Colonic mucosa (tissue), 4 donors: ENCODE measurements at places on chromosomes 16 and 17.

- no peak for DNase-seq
- no peak overlapping the region for H3K27ac ChIP-seq
- no peak overlapping the region for H3K4me3 ChIP-seq
Observed at GRCh38 chr17:34598161-34598776, 18.9 kb downstream of the TMEM132E start.

DNA sequence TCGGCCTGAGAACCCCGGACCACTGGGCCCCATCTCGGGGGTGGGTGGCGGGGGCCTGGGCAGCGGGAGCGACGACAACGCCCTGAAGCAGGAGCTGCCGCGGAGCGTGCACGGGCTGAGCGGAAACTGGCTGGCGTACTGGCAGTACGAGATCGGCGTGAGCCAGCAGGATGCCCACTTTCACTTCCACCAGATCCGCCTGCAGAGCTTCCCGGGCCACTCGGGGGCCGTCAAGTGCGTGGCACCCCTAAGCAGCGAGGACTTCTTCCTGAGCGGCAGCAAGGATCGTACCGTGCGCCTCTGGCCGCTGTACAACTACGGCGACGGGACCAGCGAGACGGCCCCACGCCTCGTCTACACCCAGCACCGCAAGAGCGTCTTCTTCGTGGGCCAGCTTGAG is 8.9 kb upstream of the SERPINF2 start:
- no peak overlapping the region for H3K4me3 ChIP-seq
- H3K27ac ChIP-seq = no peak overlapping the region
- H3K27me3 ChIP-seq = no peaks in the 10 kb centered on the region
- DNase-seq = no peak
- peaks cover 4% of the 10 kb centered on the region for H3K4me1 ChIP-seq
- H3K36me3 ChIP-seq = no peaks in the 10 kb centered on the region

GRCh38 chr16:85438981-85439685 is 174.0 kb upstream of the GSE1 start:
- H3K4me1 ChIP-seq = peaks cover 19% of the 10 kb centered on the region
- H3K4me3 ChIP-seq = no peak overlapping the region
- H3K36me3 ChIP-seq = no peaks in the 10 kb centered on the region
- H3K27ac ChIP-seq = no peak overlapping the region
- DNase-seq = no peak
- no peaks in the 10 kb centered on the region for H3K27me3 ChIP-seq

- no peaks in the 10 kb centered on the region for H3K27me3 ChIP-seq
- no peak overlapping the region for H3K4me3 ChIP-seq
- no peak overlapping the region for H3K27ac ChIP-seq
- no peak for DNase-seq
- H3K36me3 ChIP-seq = no peaks in the 10 kb centered on the region
- H3K4me1 ChIP-seq = no peaks in the 10 kb centered on the region
Observed at GRCh38 chr17:15440347-15440746, 27.1 kb downstream of the CDRT4 start.

DNA sequence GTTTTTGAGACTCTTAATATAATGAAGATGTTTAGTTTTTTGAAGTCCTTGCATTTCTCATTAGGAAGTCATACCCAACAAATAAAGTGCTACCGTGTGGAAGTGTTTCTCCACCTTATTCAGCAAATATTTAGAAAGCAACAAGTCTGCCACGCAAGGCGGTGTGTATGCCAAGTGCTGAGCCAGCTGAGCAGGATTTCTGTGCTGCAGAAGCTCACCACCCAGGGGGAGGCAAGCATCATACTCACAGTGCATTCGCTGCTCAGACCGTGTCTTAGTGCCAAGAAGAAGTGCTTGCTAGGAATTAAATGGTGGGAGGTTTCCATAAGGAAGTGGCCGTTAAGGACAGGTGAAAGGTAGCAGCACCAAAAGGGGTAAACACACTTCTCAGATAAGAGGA is 111.2 kb downstream of the ARHGAP44 start:
- H3K4me3 ChIP-seq = no peak overlapping the region
- H3K27ac ChIP-seq = no peak overlapping the region
- H3K27me3 ChIP-seq = no peaks in the 10 kb centered on the region
- no peak for DNase-seq
- H3K36me3 ChIP-seq = no peaks in the 10 kb centered on the region

DNA sequence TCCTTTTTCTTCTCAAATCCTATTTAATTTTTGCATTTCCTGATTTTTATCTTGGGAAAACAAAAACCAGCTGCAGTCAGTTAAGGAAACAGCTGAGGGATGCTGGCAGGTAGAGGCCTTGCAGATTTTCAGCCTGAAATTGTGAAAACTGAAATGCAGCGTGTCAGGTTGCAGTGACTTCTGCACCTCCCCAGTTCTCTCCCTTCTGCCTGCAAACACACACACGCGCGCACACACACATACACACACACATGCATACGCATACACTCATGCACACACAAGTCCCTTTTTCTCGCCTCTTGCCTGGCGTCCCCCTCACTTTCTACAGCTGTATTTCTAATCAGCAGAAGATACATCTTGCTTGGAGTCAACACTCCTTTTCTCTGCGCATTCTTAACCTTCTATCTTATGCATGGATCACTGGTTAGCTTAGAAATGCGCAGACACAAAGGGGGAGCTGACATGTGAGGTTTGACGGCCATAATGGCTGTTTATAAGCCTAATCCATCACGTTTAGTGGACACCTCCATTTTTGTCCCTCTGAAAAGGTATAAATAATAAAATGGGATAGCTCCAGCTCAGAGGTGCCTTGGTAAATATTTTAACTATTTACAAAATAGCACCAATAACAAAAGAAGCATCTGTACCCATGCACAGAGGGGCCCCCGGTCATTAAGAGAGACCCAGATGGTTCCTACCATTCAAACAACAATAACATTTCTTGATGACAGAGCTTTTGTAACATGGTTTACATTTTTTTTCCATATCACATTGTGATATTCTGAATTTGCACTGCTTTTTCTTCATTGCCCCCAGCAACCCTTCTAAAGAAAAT is 392.1 kb upstream of the SALL1 start:
- no peak overlapping the region for H3K27ac ChIP-seq
- no peaks in the 10 kb centered on the region for H3K36me3 ChIP-seq
- H3K4me3 ChIP-seq = no peak overlapping the region
- no peaks in the 10 kb centered on the region for H3K27me3 ChIP-seq
- H3K4me1 ChIP-seq = no peaks in the 10 kb centered on the region
- no peak for DNase-seq

DNA sequence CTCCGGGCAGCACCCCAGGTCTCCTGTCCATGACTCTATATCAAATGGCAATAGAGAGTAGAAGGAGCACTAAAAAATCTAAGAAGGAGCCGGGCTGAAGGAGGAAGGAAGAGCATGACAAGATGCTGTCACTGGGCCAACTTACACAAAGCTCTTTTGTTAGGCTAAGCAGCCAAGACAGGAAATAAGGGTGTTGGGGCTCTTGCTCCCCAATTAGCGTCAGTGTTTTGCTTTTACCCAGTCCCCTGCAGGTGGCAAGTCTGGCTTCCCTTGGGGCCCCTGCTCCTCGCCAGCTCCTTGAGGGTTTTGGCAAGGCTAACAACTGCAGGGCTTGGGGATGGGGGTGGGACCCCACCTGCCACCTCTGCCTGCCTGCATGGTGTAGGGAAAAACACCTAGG is 120.5 kb downstream of the CCT6B start:
- H3K27me3 ChIP-seq = no peaks in the 10 kb centered on the region
- H3K27ac ChIP-seq = no peak overlapping the region
- no peaks in the 10 kb centered on the region for H3K4me1 ChIP-seq
- no peak for DNase-seq
- no peak overlapping the region for H3K4me3 ChIP-seq
- H3K36me3 ChIP-seq = no peaks in the 10 kb centered on the region

GRCh38 chr17:45013021-45013997 is 38.1 kb downstream of the DCAKD start:
- H3K4me3 ChIP-seq = no peak overlapping the region
- DNase-seq = peak; percentile 29

GRCh38 chr17:29572691-29573557 is 4.4 kb downstream of the TP53I13 start:
- H3K27ac ChIP-seq = no peak overlapping the region
- H3K27me3 ChIP-seq = no peaks in the 10 kb centered on the region
- peaks cover 4% of the 10 kb centered on the region for H3K4me1 ChIP-seq
- peak overlapping the region; percentile 3 for H3K4me3 ChIP-seq
- peak; percentile 47 for DNase-seq
- H3K36me3 ChIP-seq = peaks cover 6% of the 10 kb centered on the region

GRCh38 chr16:3872216-3872895 is 8.2 kb downstream of the CREBBP start:
- peaks cover 13% of the 10 kb centered on the region for H3K4me1 ChIP-seq
- no peak overlapping the region for H3K4me3 ChIP-seq
- no peaks in the 10 kb centered on the region for H3K27me3 ChIP-seq
- DNase-seq = no peak
- no peak overlapping the region for H3K27ac ChIP-seq
- no peaks in the 10 kb centered on the region for H3K36me3 ChIP-seq

DNA sequence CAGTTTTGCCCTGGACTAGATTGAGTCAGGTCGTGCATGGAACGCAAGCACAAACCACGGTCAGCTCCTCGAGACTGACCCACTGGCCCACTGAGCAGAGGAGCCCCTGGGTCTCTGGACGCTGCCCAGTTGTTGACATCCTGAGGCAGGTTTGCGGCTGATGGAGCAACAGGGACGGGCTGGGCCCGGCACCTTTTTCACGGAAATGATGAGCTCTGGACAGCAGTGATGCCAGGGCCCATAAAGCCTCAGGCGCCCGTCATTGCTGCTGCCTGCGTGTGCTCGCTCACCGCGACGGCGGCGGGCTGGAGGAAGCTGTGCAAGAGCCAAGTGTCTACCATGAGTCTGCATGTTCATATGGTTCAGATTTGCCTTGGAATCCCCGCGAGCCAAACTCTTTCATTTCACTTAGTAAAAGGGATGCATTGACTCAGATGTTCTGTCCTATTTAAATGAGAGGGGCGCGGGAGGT is 30.8 kb upstream of the CRISPLD2 start:
- H3K4me1 ChIP-seq = peaks cover 14% of the 10 kb centered on the region
- no peak overlapping the region for H3K4me3 ChIP-seq
- no peak overlapping the region for H3K27ac ChIP-seq
- DNase-seq = no peak

- peak overlapping the region; percentile 41 for H3K27ac ChIP-seq
- DNase-seq = peak; percentile 85
- no peaks in the 10 kb centered on the region for H3K36me3 ChIP-seq
- no peaks in the 10 kb centered on the region for H3K27me3 ChIP-seq
Observed at GRCh38 chr17:30104575-30105339, 11.9 kb upstream of the NSRP1 start.

DNA sequence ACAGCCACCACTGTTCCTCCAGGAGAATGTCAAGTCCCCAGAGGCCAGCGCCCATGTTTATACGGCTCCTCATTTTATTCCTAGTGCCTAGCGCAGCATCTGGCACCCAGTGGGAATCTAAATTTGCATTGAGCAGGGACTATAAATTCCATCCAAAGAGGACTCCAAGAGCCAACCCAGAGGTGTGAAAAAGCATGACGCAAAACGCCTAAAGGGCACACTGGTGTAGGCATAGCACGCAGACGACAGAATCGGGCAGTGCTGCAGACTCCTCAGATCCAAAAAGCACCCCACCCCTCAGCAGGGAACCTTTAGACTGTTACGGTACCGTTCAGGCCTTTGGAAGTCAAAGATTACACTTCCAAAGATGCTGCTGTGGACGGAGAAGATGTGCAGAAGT is 19.5 kb downstream of the TEKT5 start:
- H3K4me1 ChIP-seq = no peaks in the 10 kb centered on the region
- no peaks in the 10 kb centered on the region for H3K36me3 ChIP-seq
- H3K4me3 ChIP-seq = no peak overlapping the region
